ENCODE measurements at places on chromosomes 7 and 10.

DNA sequence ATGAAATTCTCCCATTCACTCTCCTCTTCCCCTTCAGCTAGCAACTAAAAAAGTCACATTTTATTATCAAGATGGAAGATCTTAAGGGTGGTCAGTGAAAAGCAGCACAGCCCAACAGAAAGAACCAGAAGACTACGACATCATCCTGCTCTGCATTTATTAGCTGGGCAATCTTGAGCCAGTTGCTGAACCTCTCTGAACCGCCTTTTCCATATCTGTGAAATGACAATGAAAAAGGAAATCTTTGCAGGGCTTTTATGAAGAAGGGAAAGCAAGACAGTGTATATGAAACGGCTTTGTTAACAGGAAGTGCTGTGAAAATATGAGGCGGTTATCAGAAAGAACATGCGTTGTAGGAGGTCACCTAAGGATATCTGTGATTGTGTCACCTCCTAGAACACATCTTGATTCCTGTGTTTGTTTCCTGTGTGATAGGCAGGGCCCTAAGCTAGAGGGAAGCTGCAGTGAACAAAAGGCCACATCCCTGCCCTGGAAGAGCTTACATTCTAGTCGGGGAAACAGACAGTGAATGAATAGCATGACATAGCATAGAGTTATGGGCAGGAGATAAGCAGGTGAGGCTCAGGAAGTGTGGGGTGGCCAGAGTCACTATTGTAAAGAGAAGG is 36.0 kb upstream of the KCNMA1 start:
- DNase-seq, result no peak

DNA sequence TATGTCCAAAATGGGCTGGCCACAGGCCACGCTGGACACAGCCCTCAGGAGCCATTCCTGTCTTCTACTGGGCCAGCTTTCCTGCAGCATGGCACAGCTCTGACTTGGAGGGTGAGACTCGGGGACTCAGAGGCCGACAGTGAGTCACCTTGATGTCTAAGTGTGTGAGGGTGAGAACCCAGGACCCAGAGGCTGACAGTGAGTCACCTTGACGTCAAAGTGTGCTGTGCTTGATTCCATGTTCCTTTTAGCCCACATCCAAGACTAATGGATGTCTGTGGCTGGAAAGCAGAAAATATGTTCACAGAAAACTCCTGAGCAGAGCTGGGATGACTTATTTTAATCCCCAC is 6.0 kb upstream of the FAM170B start:
- no peak for DNase-seq

DNA sequence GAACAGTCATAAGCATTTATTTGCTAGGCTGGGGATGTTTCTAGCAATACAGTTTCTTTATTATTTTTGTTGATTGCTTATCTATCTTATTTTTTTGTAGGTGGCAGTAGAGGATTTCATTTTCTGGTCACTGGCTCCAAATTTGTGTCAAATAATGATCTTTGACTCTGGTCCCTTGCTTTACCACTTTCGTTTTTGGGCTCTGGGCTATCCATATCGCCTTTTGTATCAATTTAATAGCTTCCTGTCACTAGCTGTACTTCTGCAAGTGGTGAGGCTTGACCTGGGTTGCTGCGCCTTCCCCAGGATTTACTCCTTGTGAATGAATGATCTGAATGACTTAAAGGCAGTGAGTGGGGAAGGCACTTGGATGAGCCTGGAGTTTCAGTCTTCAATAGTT is 48.4 kb downstream of the MDFIC start:
- no peak for DNase-seq

- DNase-seq, result no peak
Measured at GRCh38 chr10:34791228-34791627, 23.9 kb downstream of the PARD3 start.

DNA sequence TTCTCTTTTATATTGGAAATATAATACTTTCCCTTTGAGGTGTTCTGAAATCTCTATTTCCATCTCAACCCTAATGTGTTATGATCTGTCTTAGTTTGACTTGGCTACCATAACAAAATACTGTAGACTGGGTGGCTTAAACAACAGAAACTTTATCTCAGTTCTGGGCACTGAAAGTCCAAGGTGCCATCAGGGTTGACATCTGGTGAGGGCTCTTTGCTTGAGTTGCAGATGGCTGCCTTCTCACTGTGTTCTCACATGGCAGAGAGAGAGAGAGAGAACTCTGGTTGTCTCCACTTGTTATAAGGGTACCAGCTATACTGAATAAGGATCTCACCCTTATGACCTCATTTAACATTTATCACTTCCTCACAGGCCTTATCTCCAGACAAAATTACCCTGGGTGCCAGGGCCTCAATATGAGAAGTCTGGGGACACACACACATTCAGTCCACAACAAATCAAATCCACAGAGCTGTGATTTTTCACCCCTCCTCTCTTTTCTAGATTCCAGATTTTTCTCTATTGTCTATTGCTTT is 104.5 kb downstream of the SRI start:
- DNase-seq, result no peak

DNA sequence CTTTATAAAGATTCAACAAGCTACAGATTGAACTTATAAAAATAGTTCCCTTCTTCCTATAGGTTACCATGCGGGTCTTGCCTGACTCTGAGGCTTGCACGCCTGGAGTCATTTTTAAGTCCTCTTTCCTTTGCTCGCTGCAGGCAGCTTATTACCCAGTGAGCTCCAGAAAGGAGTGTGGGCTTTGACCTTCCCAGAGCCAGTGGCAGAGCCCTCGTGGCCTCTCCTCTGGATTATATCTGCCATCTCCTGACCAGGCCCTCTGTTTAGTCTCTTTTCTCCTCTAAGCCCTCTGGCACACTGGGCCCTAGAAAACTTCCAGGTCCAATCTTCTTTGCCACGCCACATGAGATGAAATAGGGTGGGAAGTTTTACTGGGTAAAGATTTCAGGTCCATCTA is 39.9 kb upstream of the EZH2 start:
- no peak for DNase-seq
